ENCODE measurements at places on chromosomes 3 and 15.

- no peak for DNase-seq
These were observed at the start of gene IL16 for GRCh38 chr15:81196576-81197254. IL16 (plus strand) TSS chr15:81196879; CDS start chr15:81225400, 28,521 bp downstream.

GRCh38 chr3:77460326-77460725 lies 420.4 kb downstream of the ROBO2 start:
- DNase-seq, result no peak

DNA sequence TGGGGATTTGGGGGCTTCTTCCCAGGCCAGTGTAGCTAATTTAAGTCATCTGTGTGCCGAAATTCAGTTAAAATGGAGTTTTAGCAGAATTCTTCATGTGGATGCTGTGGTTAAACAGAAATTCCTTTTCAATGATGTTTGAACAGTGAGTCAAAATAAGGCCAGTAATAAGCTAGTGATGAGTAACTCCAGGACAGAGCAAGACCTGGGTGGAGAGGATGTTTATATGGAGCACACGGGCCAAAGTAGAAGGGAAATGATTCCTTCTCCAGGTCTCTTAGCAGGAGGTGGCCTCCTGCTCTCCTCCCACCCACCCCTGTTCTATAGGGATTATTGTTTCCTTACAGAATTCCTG lies 31.9 kb upstream of the UACA start:
- no peak for DNase-seq

DNA sequence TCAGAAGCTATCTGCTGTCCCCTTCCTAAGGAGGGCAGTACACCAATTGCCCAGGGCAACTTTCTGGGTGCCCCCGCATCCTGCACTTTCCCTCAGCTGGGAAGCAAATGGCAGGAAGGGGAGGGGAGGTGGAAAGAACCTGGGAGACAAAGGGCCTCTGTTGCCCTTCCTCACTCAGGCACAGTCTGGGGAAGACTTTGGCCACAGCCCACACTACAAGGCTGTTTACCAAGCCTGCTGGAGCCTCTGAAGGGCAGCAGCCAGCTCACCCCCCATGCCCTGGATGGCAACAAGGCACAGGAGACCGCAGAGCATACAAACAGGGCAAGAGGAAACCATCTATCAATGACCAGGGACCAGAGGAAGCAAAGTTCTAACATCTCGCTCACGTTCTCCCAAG lies 42.4 kb downstream of the ARRDC4 start:
- DNase-seq, result no peak

- no peak for DNase-seq
These were observed 703.8 kb upstream of the NR2F2 start for GRCh38 chr15:95626501-95627361.

DNA sequence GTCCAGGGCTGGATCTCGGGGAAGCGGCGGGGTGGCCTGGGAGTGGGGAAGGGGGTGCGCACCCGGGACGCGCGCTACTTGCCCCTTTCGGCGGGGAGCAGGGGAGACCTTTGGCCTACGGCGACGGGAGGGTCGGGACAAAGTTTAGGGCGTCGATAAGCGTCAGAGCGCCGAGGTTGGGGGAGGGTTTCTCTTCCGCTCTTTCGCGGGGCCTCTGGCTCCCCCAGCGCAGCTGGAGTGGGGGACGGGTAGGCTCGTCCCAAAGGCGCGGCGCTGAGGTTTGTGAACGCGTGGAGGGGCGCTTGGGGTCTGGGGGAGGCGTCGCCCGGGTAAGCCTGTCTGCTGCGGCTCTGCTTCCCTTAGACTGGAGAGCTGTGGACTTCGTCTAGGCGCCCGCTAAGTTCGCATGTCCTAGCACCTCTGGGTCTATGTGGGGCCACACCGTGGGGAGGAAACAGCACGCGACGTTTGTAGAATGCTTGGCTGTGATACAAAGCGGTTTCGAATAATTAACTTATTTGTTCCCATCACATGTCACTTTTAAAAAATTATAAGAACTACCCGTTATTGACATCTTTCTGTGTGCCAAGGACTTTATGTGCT lies 527 bp downstream of the B2M start:
- DNase-seq, result no peak

GRCh38 chr3:56296361-56296760 lies 171.9 kb downstream of the ERC2 start:
- no peak for DNase-seq

DNA sequence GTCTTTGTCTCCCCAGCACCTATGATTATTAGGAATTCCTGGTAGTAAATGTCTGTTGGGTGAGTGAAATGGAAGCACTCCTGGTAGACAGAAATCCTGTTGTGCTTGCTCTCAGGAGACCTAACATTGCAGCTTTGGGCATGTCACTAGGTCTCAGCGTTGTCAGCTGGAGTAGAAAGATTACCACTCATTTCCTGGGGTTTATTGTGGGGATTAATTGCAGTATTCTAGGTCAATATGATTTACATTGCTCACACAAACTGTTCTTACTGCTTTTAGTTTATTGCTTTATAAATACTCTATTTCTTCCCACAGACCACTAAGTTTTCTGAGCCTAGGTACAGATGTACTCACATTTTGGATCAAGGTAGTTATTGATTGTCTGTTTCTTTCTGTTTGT lies 5.1 kb downstream of the TSEN2 start:
- no peak for DNase-seq

DNA sequence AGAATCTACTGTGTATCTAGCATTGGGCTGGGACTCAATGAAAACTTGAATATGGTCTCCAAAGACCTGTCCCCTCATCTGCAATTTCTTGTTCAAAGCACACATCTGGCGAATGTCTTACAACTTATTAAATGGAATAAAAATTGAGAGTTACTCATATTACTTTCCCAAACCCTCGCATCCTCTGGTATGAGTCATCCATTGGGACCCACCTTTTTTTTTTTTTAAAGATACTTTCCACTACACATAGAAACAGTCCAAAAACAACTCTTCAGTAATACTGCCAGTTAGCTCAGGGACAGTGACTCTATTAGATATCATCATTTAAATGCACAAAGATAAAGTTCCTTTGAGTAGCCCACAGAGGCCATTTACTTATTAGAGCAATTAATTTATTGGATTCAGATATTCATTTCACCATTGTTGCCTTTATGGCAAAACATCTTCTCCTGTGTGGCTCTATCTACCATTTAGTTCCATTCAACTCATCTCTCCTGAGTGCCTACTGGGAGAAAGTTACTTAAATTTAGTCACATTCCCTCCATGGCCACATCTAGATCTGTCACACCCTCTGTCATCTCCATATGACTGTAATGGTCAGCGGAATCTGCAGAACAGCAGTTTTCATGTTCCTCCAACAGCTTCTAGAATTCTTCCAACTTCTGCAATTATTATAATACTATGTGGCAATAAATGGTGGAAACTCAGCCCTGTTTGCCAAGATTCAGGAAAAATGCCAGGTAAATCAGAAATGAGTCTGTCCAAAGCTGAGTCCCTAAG lies 77.9 kb upstream of the ARHGEF3 start:
- no peak for DNase-seq

DNA sequence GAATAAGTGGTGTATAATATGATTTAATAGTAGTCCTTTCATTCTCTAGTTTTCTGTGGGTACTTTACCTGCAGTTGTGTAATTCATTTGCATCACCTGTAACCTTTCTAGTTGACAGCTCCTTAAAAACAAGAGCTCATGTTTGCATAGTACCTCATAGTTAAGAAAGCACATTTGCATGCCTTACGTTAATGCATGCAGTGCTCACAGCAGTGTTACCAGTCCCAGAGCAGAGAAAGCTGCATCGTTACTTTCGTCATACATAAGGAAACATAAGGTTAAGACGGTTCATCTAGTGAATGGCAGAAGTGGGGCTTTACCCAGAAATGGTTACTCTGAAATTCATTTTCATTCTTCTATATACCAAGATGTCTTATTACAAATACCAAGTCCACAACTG lies 111.3 kb downstream of the AKAP13 start:
- DNase-seq, result no peak

- no peak for DNase-seq
These were observed 61.8 kb downstream of the CACNA2D2 start for GRCh38 chr3:50441424-50442217.

DNA sequence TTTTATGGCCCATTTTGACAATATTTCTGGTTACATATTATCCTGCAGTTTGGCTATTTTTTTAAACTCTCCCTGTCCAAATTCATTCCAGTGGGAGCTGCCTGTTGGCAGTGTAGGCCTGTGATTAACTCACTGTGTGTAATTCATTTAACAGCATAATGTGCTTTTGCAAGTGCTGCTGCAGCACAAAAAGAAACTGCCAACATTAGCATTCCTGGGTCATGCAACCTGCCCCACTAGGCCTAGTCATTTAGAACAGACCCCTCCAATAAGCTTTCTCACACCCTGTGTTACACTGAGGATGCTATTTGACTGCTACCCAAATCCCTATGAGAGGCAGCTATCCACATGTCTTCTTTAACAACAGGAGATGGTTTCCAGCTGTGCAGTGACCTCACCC lies 251.2 kb upstream of the UBE2E2 start:
- DNase-seq, result peak; percentile 44

GRCh38 chr3:72196377-72196929 lies 411.5 kb upstream of the PROK2 start:
- no peak for DNase-seq

DNA sequence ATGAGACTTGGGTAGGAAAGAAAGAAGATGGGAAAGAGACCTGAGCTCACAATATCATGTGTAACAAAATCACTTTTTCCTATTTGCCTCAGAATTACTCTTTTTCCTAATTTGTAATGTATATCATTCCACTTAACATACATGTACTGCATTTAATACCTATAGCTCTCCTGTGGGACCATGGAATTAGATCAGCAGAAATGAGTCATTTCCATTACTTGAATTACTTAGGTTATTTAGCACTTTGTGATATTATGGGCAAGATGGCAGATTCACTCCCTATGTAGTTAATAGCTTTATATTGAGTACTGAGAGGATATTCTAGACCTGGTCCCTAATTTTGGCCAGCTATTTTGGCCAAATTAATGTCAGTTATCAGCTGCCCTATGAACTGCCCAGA lies 70.5 kb downstream of the ZNF609 start:
- DNase-seq, result no peak

GRCh38 chr3:18425641-18426257 lies 610 bp upstream of the SATB1 start:
- peak; percentile 66 for DNase-seq

DNA sequence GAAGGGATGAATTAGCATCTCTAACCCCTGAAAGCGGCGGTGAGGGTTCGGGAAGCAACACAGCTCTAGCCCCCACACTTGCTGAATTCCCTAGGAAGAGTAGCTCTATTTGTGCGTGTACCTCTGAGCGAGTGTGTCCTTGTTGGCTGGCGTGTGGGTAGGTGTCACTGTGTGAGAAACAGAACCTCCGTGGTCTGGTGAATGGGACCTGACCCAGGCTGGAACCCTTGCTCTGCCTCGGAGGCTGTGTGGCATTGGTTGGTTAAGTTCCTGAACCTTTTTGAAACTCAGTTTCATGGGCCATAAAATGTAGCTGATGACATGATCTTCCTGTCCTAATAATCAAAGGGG lies 414 bp upstream of the TMEM115 start:
- no peak for DNase-seq

DNA sequence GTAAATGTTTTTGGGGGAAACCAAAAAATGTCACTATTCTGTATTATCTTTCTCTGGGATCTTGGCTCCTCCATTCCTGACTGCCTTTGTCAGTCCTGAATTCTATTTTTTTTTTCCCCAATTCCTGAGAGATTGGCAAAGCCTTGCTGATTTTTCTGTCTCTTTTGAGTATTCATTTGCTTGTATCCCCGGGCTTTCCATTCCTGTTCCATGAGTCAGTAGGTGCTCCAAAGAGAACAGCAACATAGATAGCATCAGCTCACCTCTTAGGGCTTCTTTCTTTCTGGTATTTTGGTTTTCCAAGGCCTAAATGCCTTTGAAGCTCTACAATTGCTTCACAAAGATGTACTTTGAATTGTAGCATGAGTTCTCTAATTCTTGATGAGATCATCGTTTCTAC lies 271.7 kb upstream of the LRRC3B start:
- no peak for DNase-seq

- DNase-seq, result no peak
These were observed 391.6 kb upstream of the PROK2 start for GRCh38 chr3:72176537-72177041.

- DNase-seq, result no peak
These were observed 1.1 kb downstream of the CASR start for GRCh38 chr3:122184591-122184929.

DNA sequence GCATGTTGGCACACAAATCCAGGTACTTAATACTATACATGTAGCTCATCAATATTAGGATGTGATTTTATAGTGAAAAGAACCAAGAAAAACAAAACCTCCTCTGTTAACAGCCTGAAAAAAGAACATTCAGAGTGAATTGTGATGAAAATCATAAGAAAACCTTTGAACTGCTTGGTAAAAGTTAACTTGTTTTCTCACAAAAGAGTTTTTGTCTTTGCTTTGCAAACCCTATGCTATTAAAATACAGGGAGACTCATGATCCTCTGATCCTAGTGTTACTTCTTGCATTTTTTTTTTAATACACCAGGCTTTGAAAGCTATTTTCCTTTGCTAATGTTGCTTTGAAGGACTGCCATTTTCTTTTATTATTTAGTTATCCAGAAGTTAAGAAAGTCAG lies 23.7 kb downstream of the QTRT2 start:
- DNase-seq, result no peak

- DNase-seq, result no peak
These were observed 121.4 kb upstream of the ATP11B start for GRCh38 chr3:182671942-182672341.

GRCh38 chr3:193665370-193665989 lies 72.5 kb downstream of the OPA1 start:
- no peak for DNase-seq

DNA sequence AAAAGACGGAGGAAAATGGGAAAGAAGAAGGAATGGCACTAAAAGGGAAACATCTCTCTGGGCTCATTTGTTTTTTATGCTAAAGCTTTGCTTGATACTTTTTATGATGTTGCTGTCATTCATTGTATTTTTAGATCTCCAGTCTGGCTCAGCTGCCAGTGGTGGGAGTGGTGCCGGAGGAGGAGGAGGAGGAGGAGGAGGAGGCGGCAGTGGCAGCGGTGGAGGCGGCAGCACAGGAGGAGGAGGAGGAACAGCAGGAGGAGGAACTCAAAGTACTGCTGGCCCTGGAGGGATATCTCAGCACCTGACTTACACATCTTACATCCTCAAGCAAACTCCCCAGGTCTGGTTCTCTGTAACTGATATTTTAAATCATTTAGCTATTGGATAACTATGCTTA lies 49.6 kb downstream of the MAP6D1 start:
- DNase-seq, result peak; percentile 59

GRCh38 chr3:27049792-27050191 lies 319.4 kb downstream of the NEK10 start:
- no peak for DNase-seq

GRCh38 chr15:28125673-28126651 lies 26.8 kb upstream of the OCA2 start:
- no peak for DNase-seq

DNA sequence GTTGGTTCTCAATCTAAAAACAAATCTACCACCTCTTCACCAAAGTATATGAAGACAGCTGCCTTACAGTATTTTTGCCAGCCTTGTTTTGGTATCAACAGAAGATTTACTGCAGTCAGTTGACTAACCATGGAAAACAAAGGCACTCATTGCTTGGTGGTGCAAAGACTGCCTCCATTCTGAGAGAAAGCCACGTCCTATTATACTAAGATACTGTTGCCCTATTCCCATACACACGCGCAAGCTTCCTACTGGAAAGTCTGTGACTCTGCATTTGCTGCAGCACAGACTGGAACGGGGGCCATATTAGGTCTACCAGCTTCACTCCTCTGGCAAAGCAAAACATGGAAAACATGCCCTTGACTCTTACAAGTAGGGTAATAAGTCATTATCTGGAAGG lies 18.0 kb downstream of the MTMR10 start:
- DNase-seq, result no peak

Measured in Right ventricle myocardium superior (tissue), 1 donor.